ENCODE measurements at places on chromosomes 11 and 22.

- DNase-seq = no peak
These were observed 222.5 kb downstream of the MN1 start for GRCh38 chr22:27578937-27579617.

- no peak for DNase-seq
These were observed 114.2 kb upstream of the IGLL5 start for GRCh38 chr22:22773427-22773826.

DNA sequence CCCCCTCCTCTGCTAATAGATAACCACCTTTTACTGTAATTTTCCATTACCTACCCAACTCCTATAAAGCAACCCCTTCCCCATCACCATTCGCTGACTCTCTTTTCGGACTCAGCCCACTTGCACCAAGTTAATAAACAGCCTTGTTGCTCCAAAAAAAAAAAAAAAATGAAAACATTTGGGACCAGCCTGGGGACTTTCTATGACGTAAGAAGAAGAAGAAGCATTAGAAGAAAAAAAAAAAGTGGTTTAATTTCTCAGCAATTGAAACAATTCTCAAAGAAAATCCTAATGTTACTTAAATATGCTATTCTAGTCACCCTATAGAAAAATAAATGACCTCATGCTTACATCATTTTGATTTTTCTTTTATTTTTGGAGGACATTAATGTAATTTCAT lies 301.5 kb upstream of the ANO3 start:
- no peak for DNase-seq

GRCh38 chr22:22574361-22574760 lies 15.3 kb upstream of the PRAME start:
- DNase-seq = no peak

- DNase-seq = no peak
These were observed 34.6 kb upstream of the KCNQ1OT1 start for GRCh38 chr11:2734181-2735052.

GRCh38 chr11:44797051-44797450 lies 70.3 kb downstream of the TSPAN18 start:
- no peak for DNase-seq

DNA sequence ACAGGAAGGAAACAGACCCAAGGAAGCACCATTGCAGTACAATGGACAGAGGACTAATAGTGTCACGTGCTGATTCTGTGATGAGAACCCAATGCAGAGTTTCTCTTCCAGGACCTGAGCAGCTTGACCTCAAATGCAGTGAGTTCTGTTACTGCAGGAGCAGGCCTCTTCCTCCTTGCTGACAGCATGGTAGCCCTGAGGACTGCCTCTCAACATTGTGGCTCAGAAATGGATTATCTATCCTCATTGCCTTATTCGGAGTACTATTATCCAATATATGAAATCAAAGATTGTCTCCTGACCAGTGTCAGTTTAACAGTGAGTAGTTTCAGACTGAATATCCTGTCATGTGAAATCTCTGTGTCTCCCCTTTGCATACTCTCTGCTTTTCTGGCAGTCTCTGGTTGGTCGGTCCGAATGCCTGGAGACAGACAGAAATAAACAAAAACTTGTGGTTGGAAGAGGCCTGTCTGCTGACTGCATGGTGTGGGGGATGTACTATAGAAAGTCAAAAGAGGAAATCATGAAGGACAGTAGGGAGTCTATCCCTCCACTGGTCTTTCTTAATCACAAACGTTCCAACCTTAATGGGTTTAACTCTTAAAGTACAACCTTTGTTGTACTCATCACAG lies 6.9 kb upstream of the MS4A14 start:
- no peak for DNase-seq

DNA sequence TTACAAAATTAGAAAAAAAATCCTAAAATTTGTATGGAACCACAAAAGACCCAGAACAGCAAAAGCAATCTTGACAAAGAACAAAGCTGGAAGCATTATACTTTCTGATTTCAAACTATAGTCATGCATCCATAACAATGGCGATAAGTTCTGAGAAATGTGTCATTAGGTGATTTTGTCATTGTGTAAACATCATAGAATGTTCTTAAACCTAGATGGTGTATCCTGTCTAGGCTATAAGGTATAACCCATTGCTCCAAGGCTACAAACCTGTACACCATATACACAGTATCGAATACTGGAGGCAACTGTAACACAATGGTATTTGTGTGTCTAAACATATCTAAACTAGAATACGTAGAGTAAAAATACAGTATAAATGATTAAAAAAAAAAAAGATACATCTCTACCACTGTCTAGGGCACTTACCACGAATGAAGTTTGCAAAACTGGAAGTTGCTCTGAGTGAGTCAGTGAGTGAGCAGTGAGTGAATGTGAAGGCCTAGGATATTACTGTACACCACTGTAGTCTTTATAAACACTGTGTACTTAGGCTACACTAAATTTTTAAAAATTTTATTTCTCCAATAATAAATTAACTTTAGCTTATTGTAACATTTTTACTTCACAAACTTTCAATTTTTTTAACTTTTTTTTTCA lies 18.1 kb upstream of the SC5D start:
- DNase-seq = no peak

- no peak for DNase-seq
These were observed 607.1 kb downstream of the TBC1D22A start for GRCh38 chr22:47369431-47370015.

DNA sequence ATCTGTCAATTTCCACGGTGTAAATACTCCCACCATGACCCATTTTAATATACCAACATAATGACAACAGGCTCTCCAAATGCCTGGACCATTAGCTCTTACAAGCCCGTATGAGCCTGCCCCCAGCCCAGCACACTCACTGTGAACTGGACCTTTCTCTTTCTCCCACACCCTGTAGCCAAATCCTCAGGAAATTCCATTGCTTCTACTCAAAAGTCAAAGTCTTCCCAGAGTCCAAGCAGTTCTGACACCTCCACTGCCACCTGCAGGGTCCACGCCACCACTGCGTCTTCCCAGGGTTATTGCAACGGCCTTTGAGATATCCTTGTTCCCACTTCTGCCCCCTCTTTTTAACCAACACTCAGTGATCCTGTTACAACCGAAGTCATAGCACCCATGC lies 110.1 kb upstream of the ASPHD2 start:
- no peak for DNase-seq

- DNase-seq = no peak
These were observed 1.1 kb upstream of the PELI3 start for GRCh38 chr11:66465373-66466224.

DNA sequence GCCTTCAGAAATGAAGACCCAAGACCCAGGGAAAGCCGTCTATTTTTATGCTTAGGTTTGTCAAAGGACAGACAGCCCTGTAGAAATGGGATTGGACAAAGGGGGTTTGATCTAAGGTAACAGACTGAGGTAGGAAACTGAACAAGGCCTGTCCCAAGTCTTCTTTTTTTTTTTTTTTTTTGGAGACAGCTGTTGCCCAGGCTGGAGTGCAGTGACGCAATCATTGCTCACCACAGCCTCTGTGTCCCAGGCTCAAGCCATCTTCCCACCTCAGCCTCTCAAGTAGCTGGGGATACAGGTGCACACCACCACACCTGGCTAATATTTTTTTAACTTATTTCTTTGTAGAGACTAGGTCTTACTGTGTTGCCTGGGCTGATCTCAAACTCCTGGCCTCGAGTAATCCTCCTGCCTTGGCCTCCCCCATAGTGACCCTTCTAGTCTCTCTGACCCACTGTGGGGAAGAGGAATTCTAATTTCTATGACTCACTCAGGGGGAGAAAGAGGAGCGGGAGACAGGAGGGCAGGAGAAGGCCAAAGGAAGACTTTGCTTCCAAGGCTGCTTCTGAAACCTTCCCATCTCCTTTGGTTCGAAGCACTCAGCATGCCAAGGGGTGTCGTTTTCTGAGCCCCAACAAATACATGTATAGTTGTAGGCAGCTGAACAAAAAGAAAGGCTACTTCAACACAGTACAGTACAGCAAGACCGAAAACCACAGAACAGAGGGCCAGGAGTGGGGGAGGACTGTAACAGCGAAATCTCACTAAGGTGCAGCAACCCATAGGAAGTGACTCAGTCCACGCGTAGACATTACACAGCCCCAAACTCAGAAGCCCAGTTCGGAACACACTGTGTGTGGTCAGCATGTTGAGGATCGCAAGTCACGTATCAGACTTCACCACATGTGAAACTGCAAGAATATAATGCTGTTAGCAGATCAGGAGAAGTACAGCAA lies 872 bp downstream of the TMA7B start:
- DNase-seq = peak; percentile 17

GRCh38 chr22:31607696-31608095 lies 54.3 kb downstream of the PISD start:
- DNase-seq = no peak

GRCh38 chr11:3165916-3166267 lies 782 bp upstream of the OSBPL5 start:
- no peak for DNase-seq

DNA sequence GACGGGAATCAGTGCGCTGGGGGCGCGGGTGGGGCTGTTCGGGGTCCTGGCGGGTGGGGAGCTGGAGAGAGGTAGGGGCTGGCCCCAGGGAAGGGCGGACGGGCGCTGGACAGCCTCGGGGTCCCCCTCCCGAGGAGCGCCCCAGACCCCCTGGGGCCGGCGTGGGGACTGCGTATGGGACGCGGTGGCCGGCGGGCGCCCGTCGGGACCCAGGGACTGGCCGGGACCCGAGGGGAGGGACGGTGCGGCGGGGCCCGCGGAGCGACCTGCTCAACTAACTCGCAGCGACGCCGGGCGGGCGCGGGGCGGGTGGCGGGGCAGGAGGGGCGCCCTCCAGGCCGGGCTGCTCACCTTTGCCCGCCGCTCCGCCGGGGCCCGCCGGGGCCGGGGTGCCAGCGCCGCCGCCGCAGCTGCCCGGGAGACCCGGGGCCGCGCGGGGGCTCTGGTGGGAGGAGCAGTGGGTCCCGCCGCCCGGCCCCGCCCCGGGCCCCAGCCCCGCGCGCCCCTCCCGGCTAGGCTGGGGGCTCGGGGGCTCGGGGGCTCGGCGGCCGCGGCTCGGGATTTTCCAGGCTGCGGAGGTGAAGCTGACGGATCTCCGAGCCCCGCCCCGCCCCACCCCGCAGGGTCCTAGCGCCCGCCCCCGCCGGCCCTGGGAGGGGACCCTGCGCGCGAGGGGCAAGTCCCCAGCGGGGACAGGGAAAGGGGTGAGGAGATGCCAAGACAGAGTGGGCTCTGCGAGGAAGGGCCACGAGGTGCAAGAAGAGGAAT lies 12.3 kb downstream of the STARD10 start:
- DNase-seq = peak; percentile 29

DNA sequence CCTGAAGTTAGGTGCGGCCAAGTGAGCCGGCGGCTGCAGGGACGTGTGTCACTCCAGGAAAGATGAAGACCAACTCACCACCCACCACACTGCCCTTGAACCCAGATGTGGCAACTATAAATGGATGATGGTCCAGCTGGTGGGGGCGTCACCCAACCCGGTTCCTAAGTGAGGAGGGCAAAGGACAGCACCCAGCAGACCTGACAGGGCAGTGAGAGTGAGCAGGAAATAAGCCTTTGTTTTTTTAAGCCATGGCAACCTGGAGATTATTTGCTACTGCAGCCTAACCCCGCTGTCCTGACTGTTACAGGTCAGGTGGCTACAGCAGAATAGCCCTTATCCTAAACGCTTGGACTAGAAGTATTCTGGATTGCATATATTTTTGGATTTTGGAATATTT lies 228.9 kb downstream of the CTTN start:
- no peak for DNase-seq

DNA sequence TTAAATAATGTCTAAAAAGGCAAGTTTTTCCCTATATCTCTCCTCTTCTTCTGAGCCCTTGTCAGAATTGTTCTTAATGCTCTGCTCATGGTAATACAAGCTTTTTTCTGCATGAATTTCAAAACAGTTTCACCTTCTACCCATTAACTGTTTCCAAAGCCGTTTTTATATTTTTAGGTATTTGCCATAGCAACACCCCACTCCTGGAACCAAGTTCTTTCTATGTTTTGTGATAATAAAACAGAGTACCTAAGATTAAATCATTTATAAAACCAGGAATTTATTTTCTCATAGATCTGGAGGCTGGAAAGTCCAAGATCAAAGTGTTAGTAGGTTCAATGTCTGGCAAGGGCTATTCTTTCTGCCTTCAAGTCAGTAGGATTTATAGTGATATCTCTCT lies 497.4 kb downstream of the ETS1 start:
- no peak for DNase-seq

- no peak for DNase-seq
These were observed 6.5 kb upstream of the MYRF start for GRCh38 chr11:61745781-61746441.

- DNase-seq = no peak
These were observed 3.3 kb downstream of the BRD1 start for GRCh38 chr22:49824185-49824925.

DNA sequence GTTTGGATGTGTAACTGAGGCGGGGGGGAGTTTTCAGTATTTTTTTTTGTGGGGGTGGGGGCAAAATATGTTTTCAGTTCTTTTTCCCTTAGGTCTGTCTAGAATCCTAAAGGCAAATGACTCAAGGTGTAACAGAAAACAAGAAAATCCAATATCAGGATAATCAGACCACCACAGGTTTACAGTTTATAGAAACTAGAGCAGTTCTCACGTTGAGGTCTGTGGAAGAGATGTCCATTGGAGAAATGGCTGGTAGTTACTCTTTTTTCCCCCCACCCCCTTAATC lies 2.3 kb downstream of the MALAT1 start:
- DNase-seq = no peak

DNA sequence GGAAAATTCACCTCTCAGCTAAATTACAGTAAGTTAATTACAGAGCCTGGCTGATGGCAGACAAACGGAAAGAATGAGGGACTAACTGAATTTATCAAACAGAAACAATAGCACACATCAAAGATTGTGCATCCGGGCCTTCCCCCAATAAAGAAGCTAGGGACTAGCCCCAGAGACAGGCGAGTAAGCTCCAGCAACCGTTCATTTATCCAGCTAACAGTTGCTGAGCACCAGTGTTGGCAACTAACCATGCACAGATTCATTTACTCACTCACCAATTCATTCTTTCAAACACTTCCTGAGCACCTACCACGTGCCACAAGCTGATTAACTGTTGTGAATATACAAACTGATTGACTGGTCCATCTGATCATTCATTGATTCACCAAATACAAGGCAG lies 51.2 kb downstream of the SMCO4 start:
- no peak for DNase-seq
